ENCODE measurements at places on chromosomes 12 and 14.

DNA sequence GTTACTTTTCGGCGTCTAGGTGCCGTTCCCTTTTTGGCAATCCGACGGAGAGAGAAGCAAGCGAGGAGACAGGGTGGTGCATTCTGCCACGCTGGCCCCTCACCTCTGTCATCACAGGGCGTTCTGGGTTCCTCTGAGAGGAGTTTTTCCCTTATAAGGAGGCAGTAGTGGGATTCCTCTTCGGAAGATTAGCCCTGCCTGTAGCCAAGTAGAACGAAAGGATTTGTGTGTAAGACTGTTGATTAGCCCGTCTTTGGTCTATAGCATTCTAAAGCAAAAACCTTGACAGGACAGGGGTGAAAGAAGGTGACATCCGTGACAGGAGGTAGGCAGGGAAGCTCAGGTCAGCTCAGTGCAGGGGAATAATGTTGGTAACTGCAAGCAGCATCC lies 9.1 kb upstream of the NEMF start:
- peak; percentile 72 for DNase-seq

DNA sequence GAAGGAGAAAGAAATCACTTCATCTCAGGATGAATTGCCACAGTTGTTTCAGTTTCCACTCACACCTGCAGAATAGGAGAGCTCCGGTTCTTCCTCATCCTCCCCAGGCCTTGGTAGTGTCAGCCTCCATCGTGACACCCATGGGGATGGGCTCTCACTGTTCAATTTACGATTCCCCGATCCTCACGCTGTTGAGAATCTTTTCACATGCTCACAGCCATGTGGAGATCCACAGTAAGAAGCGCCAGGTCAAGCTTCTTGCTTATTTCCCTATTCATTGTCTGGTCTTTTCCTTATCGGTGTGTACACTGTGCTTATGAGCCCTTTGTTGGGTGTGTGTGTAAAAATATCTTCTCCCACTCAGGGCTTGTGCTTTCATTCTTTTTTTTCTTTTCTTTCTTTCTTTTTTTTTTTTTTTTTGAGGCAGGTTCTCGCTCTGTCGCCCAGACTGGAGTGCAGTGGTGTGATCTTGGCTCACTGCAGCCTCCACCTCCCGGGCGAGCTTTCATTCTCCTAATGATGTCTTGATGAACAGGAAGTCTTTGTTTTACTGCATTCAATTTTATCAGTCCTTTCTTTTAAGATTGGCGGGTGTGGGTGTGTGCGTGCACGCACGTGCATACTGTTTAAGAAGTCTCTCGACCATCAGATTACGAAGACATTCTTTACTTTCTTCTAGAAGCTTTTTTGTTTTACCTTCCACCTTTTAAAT lies 21.5 kb downstream of the RIN3 start:
- peak; percentile 39 for DNase-seq

- no peak for DNase-seq
Observed at GRCh38 chr14:33406766-33407165, 468.1 kb downstream of the NPAS3 start.

GRCh38 chr12:32444895-32445294 lies 45.5 kb downstream of the FGD4 start:
- DNase-seq = no peak

GRCh38 chr12:130708648-130709047 lies 7.5 kb downstream of the RIMBP2 start:
- DNase-seq = no peak

DNA sequence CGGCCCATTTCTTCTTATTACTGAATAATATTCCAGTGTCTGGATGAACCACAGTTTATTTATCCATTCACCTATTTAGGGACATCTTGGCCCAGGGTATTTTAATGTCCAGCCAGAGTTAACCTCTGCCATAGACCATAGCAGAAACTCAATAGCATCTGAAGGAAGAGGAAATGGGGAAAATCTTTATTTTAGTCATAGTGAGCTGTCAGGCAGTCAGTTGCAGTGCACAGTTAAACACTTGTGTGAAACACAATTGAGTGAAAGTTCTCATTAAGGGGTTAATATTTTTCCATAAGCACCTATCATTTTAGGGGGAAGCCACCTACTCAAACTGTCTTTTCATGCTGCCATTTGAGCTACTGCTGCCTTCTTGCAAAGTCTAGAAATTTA lies 197.3 kb upstream of the PPFIA2 start:
- no peak for DNase-seq
